8988T (cell line): ENCODE measurements at places on chromosomes 3 and 15.
A peak's percentile ranks its signal among the peaks of the same experiment; 100 is the strongest.

GRCh38 chr15:90064911-90065681 lies 37.2 kb downstream of the IDH2 start:
- no peak for DNase-seq

DNA sequence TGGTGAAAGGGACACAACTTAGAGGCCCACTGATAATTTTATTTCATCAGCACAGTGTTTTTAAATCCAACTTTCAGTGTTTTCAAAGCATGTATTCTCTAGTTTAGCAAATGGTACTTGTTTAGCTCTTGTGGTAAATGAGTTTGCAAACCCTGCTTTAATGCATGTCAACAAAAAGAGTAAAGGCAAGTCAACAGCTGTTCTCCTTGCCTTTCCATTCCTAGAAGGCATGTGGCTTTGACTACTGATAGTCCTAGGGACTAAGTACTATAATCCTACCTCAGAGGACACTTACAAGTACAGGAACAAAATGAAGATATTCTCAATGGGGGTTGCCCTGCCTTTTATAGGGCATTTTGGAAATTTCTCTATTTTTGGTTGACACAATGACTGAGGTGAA lies 13.1 kb downstream of the NPTN start:
- no peak for DNase-seq

DNA sequence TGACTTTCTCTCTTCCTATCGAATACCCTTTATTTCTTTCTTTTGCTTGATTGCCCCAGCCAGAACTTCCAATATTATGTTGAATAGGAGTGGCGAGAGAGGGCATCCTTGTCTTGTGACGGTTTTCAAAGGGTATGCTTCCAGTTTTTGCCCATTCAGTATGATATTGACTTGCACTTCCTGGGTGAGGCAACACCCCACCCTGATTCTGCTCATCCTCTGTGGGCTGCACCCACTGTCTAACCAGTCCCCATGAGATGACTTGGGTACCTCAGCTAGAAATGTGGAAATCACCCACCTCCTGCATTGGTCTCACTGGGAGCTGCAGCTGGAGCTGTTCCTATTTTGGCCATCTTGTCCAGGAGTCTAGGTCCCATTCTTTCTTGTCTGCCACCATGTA lies 44.8 kb upstream of the KCNH8 start:
- no peak for DNase-seq

DNA sequence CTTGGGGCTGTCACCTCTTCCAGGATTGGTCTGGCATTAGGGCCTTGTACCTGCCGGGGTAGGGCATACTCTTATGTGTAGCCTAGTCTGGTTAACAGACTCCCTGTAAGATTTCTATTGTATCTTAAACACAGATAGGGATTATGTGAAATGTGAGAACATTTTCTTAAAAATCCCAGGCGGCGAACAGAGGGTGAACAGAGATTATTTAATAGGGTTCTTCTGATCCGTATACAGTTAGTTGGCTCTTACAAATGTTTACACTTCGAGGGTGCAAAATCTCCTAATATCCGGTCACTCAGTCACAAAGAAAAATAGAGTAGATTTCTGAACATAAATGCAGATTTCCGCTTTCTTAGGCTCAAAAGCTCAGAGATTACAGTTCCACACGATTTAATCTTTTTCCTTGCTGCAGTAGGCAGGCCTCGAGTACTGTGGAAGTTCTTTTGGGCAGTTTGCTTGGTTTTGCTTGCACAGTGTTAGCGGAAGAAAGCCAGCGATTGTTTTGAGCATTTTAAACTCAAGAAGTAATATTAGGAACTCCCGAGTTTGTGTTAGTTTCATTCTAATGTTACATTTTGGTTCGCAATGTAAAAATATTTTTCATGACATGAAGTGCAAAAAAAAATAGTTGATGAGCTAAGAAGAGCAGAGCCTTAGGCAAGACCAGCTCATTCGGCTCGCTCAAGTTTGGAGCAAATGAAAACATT lies 993 bp downstream of the PLCL2 start:
- DNase-seq = no peak

DNA sequence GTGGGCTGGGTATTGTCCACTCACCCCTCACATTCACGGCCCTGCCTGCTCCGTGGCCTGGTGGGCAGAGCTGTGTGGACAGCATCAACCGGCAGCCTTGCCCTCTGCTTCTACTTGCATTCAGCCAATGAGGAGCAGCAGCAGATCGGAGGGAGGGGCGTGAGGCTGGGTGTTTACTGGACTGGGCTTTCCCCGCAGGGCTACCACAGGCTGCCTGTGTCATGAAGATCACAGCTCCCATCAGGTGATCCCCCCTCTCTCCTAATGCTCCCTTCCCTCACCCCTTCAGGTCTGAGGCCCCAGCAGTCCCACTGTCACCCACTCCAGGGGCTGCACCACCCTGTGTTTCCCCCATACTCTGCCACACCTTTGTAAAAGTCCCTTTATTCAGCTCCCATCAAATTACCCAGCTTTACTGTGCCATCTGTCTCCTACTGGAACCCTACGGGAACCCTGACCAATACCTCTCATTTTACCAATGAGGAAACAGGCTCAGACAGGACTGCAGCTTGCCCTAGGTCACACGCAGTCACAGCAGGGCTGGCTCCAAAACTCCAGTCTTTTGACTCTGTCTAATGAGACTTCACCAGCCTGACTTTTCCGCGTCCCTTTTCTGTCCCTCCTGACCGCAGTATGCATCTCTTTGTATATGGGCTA lies 81.1 kb downstream of the MEGF11 start:
- DNase-seq = no peak

- no peak for DNase-seq
Observed at GRCh38 chr3:124818398-124819091, 68.6 kb downstream of the ITGB5 start.

GRCh38 chr3:177364236-177364635 lies 167.0 kb upstream of the TBL1XR1 start:
- no peak for DNase-seq

DNA sequence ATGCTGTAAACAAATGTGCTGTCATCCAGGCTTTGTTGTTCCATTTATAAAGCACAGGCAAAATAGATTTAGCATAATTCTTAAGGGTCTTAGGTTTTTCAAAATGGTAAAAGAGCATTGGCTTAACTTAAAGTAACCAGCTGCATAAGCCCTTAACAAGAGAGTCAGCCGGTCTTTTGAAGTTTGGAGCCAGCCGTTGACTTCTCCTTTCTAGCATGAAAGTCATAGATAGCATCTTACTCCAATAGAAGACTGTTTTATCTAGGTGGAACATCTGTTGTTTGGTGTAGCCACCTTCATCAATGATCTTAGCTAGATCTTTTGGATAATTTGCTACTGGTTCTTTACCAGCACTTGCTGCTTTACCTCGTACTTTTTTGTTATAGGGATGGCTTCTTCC lies 297.5 kb upstream of the DCBLD2 start:
- no peak for DNase-seq

GRCh38 chr3:194824701-194825111 lies 139.0 kb downstream of the FAM43A start:
- no peak for DNase-seq

- DNase-seq = no peak
Observed at GRCh38 chr15:92411256-92411655, 17.6 kb downstream of the ST8SIA2 start.

GRCh38 chr3:88282528-88283241 lies 132.9 kb downstream of the C3orf38 start:
- DNase-seq = no peak

DNA sequence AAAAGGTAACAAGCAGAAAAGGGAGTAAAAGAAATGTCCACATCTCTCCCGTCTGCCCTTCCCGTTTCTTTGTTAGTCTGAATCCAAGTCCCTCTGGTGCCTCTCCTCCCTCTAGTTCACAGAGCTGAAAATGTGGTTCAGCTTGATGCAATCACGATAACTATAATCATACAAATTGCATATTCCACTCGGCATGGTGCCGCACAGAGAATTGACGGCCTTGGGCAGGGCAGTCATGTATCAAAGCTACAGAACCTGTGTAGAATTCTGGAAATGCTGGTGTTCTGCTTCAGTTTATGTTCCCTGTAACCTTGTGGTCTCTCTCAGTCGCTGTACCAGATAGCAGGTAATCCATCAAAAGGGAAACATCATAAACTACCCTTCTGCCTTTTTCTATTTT lies 562.9 kb upstream of the CBLB start:
- DNase-seq = no peak

DNA sequence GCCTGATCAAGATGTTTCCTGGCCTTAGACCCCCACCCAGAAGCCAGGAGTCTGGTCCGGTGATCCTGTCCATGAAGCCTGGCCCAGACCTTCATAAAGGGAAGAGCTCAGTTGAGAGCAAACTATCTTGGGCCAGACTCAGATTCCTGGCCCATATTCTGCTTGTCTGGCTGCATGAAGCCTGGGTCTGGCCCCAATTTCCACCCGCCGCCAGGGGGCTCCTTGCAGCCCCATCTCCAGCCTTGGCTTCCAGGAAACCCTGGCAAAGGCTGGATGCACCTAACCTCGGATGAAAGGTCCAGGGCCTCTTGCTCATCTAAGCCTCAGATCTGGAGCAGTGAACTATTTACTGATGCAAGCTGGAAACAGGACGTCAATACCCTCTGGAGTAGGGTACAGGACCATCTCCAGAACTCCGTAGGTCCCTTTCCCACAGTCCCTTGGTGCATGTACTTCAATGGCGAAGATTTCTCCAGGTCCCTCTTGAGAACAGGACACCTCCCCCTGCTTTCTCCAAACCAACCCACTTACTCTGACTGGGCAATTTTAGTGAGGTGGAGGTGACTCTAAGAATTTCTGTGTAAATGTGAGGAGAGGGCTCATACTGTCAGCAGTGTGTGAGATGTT lies 5.6 kb downstream of the FOXL2 start:
- DNase-seq = peak; percentile 93

- no peak for DNase-seq
Observed at GRCh38 chr15:85073556-85074194, 92.0 kb downstream of the PDE8A start.

DNA sequence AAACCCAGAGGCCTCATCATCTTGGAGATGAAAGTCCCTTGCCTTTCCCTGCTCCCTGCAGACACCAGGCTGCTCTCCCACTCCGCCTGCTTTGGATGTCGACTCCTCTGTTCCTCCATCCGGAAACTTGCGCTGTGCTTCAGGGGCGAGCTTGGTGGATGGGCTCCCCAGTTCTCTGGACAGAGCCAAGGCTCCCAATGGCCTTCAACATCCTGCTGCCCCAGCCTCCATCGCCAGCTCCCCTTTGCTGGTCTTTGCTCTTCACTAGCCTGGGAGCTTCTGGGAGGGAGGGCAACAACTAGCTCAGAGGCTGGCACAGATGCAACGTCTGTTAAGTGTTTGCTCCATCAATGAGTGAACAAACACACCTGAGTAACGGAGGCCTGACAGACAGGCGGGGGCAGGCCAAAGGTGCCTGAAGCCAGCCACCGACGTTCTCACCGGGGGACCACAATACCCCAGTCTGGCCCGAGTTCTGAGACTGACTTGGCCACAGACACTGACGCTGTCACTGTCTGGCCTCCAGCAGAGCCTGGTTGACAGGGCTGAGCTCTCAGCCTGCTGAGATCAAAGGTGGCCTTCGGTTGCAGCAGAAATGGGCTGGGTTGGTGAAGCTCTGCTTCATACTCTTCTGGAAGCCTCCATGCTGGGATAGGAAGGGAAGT lies 39.0 kb downstream of the RGMA start:
- no peak for DNase-seq

DNA sequence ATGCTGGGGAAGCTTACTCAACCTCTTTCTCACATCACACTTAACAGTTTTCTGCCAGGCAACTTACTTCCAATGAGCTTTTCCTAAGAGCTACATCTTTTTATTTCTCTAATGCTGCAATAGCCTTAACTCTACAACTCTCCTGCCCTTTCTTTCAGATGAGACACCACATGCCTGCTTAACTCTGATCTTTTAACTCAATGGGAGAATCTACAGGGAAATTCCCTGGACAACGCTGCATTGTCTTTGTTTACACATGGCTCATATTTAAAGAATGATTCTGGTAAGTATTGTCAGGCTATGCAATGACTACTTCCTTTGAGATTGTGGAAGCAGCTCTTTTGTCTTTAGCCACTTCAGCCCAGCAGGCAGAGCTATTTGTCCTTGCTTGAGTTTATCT lies 353.1 kb upstream of the BCHE start:
- no peak for DNase-seq

DNA sequence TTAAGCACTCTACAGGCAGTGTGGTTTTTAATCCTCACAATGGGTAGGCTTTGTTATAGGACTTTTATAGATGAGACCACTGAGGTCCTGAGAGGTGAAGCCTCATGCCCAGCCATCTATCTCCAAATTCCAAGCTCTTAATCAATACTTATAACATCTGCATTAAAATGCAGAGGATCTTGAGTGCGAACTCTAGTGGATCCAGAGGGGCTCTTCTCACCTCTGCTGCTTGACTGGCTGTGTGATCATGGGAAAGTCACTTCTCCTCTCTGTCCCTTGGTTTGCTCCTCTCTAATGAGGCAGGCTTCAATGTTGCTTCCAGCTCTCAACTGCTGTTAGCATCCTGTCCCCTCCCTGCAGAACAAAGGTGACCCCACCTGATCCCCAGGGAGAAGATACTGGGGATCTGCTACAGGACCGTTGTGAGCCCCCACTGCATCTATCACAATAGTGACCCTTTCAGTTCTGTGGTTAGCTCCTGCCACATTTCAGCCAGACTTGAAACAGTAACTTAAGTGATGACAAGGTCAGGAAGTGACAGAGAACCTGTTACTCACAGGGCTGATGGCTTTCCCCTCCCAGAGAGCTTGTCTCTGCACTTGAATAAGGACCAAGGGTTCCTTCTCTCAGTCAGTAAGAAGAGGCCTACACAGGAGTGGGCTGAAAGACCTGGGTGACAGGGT lies 1.3 kb downstream of the SLC27A2 start:
- no peak for DNase-seq

GRCh38 chr15:81987628-81988027 lies 58.2 kb downstream of the MEX3B start:
- DNase-seq = no peak

GRCh38 chr15:86915811-86916331 lies 836.2 kb downstream of the AGBL1 start:
- no peak for DNase-seq

GRCh38 chr3:107208100-107208499 lies 169.1 kb upstream of the CCDC54 start:
- no peak for DNase-seq
